ENCODE measurements at places on chromosomes 2 and 18.

DNA sequence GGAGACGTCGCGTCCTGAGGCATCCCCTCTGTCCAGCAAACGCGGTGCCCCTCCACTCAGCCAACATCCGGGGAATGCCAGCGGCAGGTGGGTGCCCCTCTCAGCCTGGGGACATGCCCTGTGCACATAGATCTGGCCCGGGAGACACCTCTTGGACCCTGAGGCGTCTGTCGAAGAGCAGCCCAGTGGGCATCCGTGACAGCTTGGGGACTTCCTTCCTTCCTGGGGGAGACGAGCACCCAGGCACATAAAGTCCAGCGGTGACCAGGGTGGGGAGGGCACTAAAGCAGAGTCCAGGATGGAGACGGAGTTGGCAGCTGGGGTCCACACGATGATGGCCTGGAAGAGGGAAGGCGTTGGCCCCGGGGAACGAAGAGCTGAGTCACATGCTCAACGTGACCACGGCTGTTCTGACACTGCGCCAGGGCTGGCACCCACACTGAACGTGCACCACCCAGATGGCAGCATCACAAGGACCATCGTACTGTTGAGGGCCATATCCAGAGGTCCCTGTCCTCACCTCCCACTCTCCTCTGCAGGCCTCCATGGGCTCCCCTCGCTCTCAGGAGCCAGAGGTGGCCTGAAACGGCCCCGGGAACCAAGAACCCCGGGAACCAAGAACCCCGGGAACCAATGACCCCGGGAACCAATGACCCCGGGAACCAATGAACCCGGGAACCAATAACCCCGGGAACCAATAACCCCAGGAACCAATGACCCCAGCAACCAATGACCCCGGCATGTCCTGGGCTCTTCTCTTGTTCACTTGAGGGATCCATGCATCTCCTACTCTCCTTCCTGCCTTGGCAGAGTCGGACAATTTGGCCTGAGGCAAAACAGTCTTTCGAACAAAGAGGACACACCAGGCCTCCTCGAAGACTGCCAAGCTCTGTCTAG, 22.6 kb downstream of the HDAC4 start:
- DNase-seq = no peak

DNA sequence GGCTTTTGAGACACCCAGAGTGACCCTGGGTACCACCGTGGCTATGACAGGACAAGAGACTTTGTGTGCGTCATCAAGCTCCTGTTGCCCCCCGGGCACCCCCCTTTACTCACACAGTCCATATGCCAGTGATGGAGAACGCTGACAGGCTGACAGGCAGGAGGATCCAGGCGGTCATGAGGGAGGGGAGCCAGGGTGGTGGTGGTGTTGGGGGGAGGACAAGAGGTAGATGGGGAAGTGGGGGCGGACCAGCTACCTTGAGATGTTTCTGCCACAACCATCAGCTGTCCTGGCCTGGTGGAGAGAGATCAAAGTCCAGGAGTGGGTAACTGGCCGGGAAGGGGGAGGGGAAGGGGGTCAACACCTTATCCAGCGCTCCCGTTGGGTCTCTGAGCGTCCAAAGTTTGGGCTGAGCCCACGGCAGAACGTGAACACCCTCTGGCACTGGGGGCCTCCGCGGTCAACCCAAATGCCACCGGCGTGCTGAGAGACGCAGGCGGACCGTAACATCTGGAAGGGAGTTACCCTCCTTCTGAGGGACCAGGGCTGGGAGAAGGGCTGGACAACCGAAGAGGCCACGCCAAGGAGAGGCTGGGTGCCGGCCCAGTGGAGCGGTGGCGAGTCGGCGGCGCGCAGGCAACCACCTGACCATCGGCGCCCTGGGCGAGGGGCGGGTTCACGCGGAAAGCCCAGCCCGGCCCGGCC, 575 bp downstream of the TMEM150A start:
- no peak for DNase-seq

DNA sequence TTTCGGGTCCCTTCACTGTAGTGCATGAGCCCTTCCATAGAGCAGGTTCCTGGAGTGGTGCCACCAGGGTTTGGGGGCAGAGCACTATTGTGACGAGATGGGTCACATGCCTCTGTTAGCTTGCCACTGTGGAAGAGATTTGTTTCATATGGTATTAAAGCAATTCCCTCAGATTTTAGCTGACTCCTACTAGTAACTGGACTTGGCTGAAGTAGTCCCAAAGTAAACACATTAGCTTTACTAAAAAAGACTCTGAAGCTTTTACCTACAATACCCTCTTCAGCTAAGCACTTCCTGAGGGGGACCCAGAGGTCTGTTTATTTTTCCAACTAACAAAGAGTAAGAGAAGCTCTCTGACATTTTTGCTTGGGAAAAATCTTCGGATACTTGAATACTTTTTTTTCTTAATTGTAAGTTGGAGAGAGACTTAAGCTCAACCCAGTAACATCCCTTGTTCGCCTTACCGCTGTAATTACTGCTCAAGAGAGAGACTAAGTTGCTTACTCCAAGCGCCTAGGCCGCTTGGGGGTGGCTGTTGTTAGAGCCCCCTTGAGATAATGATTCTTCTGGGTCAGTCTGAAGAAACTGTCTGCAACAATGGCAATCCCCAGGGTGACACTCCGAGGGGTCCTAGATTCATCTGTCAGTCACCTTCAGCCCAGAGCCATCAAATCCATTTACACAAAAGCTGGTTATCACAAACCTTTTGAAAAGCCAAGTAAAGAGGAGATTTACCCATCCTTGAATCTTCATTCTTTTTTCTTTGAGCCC, 177.4 kb downstream of the FIGN start:
- no peak for DNase-seq

- DNase-seq = no peak
Observed at GRCh38 chr2:216302981-216303676, 69.2 kb downstream of the MARCHF4 start.

GRCh38 chr2:148617219-148617618, 27.3 kb upstream of the EPC2 start:
- DNase-seq = no peak

DNA sequence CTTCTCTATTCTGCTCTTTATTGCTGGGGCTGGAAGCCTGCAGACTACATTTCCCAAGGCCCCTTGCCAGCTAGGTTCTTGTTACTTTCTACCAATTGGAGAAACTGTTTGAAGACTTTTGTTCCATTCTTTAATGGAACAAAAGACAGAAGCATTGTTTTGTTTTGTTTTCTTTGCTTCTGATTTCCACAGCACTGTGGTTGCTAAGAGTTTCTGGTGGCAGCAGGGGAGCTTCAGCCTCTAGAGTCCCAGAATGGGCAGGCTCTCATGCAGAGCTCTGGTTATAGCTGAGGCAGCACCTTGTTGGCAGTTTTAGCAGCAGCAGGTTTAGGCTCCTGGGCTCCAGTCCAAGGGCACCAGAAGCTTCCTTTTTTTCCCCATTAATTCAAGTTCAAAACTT, 234.3 kb downstream of the ETAA1 start:
- DNase-seq = no peak

GRCh38 chr2:224198436-224198835, 159.3 kb upstream of the SERPINE2 start:
- DNase-seq = no peak

- no peak for DNase-seq
Observed at GRCh38 chr2:64525317-64525613, 1.1 kb downstream of the AFTPH start.

GRCh38 chr2:33489835-33490431, 13.5 kb downstream of the RASGRP3 start:
- no peak for DNase-seq

DNA sequence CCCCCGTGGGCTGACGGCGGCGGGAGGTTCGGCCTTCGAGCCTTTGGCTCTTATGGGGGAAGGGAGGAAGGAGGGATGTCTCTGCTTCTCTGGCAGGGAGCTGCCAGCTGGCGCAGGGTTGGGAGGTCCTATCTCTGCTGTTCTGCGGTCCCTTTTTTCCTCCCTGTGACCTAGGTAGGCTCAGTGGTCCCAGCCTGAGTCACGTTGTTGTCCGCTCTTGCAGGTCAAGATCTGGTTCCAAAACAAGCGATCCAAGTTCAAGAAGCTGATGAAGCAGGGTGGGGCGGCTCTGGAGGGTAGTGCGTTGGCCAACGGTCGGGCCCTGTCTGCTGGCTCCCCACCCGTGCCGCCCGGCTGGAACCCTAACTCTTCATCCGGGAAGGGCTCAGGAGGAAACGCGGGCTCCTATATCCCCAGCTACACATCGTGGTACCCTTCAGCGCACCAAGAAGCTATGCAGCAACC, 2.5 kb downstream of the DLX1 start:
- DNase-seq = no peak

DNA sequence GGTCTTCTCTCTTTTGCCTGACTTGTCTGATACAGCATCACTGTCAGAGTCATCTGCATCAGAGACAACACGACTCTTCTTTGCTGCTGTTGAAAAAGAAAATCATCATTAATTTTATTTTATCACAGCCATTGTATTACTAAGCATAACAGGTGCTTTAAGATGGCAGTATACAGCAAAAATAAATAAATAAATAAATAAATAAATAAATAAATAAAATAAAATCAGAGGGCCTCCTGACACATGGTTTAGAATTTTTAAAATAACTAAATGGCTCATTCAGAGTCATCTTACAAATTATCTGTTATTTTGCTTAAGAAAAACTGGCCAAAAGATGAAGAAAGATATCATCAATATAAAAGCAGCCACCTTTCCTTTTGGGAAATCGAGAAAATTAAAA, 22.8 kb downstream of the IWS1 start:
- DNase-seq = no peak

DNA sequence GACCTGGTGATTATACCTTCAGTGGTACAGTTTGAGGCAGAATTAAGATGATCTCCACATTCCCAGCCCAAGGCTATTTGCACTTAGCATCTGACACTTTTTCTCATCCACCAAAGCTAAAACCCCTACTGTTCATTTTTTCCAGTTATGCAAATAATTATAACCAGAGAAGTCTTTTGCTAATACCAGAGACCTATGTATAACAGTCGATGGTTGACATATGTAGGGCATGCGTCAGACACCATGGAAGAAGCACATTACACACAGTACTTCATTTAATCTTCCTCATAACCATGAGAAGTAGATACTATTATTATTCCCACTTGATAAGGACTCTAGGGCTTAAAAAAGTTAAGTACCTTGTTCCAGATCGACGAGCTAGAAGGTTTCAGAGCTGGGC, 36.5 kb downstream of the AP1S3 start:
- no peak for DNase-seq

- DNase-seq = no peak
Observed at GRCh38 chr2:178397002-178397605, 53.9 kb downstream of the PRKRA start.

GRCh38 chr2:199488772-199489400, 31.1 kb upstream of the SATB2 start:
- no peak for DNase-seq

GRCh38 chr2:216416571-216417307, 4.5 kb downstream of the SMARCAL1 start:
- DNase-seq = no peak

DNA sequence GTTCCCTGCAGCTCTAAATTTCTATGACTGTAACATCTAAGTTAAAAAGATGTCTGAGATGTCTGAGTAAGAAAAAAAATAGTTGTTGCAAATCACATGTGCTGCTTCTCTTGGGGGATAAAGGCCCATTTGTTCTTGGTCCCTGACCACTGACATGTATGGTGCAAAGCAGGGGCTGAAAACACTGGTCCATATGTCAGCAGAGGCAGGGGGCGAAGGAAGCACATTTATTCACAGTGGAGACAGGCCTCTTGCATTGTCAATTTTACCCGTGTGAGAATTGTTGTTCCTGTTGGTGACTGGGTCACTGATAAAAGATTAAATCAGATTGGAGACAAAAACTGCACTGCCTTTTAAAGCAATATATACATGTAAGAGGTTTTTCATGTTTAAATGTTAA, 38.8 kb downstream of the PRKCE start:
- no peak for DNase-seq

DNA sequence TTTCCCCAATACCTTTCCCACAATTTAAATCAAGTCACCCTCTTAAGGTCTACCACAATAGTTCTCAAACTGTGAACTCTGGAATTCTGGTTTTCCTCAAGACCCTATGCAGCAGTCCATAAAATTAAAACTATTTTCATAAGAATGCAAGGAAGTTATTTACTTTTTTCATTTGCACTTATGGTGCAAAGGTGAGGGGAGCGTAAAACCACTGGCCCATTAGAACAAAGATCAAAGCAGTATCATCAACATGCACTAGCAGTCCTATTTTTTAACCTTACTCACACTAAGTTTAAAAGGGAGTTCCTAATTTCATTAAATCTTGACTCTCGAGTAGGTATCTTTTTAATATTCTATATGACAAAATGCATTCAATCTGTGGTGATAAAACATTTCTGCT, 85.3 kb downstream of the MEMO1 start:
- DNase-seq = no peak

- no peak for DNase-seq
Observed at GRCh38 chr2:25539136-25539535, 134.2 kb downstream of the DTNB start.

DNA sequence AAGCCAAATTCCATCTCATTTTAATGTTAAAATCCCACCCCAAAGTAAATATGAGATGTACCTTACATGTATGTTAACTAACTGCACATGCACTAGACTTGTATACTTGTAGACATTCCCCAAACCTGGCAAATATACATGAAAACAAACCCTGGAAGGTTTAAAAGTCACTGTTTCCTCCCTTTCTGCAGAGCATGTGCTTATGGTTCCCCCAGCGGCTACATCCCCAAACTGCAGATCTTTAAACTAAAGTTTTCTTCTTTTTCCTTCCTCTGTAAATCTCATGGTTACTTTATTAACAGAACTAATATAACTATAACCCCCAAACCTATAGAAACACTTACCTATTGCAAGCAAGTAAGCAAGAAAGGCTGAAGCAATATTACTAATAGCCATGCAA, 731.5 kb downstream of the LRP1B start:
- no peak for DNase-seq

GRCh38 chr2:117308861-117309770, 505.4 kb upstream of the DDX18 start:
- DNase-seq = no peak

- DNase-seq = no peak
Observed at GRCh38 chr2:122083256-122084048, 328.0 kb downstream of the TSN start.

- no peak for DNase-seq
Observed at GRCh38 chr2:48717846-48718245, 37.7 kb downstream of the LHCGR start.

DNA sequence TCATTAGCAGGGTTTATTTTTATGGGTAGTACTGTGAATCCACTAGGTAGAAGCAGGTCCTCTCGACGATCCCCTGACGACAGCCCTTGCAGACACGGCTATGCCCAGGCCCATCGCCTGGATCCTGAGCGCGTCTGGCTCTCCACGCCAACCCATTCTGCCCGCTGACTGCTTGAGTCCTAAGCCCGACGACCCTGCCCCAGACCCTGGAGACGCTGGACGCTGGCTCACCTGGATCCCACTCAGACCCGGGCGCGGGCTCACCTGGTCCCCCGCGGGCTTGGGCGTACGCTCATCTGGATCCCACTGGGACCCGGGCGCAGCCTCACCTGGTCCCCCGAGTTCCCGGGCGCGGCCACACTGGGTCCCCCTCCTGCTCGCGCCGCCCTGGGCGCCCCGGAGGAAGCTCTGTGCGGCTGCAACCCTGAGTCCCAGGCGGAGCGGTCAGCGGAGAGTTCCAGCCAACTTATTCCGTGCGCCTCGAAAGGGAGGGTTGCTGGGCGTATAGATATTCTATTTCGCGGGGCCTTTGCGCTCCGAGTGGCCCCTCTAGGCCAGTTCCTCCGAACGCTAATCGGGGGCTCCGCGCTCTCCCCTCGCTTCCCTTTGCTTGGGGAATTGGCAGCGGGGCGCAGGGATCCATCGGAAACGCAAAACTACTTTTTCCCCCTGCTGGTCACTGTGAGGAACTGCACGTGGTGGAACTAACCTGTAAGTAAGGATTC, 22.4 kb upstream of the RMP24 start:
- no peak for DNase-seq

GRCh38 chr2:219252900-219253752, at the start of gene TUBA4B:
TSS of gene TUBA4B (plus strand) at chr2:219253243. CDS start at chr2:219253408, 165 bp downstream.
- DNase-seq = no peak
